A172 (cell line): ENCODE measurements at places on chromosomes 11 and 22. TPM values are rescaled to one million over a fixed set of nuclear protein-coding genes. Genes with fewer than 3 reads are reported as not detected.
A peak's percentile ranks its signal among the peaks of the same experiment; 100 is the strongest.

SEZ6L gene
- total RNA-seq: not detected in 2 replicates

HORMAD2 gene
- total RNA-seq: not detected in 2 replicates

APBB1 gene
- 58.4 and 63.3 TPM in 2 replicates for total RNA-seq

PTPRCAP gene
- total RNA-seq: 1.5 and 2.3 TPM in 2 replicates

YPEL4 gene
- 0.60 and 1.4 TPM in 2 replicates for total RNA-seq

C11orf52 gene
- total RNA-seq: not detected in 2 replicates

ELMOD1 gene
- 0.05 TPM in 1 of 2 replicates, not detected in the other for total RNA-seq

DNA sequence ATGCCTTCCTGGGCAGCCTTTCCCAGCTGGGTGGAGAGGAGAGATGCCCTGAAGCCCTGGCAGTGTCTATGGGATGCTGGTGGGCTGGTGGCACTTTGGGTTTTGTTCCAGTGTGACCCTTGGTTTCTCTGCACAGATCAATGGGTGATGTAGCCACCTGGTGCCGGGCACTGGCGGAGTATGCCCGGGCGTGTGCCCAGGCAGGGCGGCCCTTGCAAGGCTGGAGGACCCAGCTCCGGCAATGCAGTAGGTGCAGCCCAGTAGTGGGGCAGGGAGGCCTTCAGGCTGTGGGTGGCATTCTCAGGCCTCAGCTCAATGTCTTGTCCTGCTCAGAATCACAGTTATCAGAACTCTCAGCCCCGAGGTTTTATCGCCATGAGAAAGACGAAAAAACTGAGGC is 11.9 kb downstream of the OTOG start:
- DNase-seq: no peak

GRCh38 chr11:120655589-120655988 is 144.0 kb downstream of the GRIK4 start:
- DNase-seq: no peak

GRCh38 chr11:13216019-13216710 is 61.4 kb upstream of the BMAL1 start:
- peak; percentile 99 for DNase-seq

GRCh38 chr11:117458275-117459122 is 130.8 kb downstream of the CEP164 start:
- peak; percentile 23 for DNase-seq

GRCh38 chr11:20208622-20209111 is 48.4 kb upstream of the DBX1 start:
- DNase-seq: no peak

DNA sequence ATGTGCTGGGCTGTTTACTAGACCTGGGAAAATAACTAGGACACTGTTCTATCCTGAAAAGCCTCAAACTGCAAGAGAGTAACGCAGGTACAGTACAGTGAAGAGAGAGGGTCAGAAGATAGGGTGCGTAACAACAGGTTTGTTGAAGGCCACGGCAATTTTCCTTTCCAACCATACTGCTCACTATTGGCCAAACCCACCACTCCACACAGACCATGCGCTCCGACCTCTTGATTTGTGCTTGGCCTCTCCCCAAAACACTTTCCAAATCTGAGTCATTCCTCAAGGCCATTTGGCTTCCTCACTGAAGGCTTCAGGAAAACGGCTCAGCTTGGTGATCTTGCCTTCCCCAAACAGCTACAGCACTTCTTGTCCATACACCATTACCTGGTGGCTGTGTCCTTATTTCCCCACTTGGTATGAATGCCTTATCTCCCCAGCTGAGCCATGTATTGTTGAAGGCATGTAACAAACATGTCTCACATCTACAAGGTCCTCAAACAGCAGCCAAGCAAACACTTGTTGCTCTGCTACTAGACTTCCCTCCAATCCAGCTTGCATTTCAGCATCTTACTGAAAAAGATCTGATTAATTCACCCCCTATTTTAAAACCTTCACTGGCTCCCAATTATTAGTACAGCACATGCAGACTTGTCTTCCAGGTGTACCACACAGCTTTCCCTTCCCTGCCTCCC is 40.9 kb downstream of the TCF20 start:
- no peak for DNase-seq

DNA sequence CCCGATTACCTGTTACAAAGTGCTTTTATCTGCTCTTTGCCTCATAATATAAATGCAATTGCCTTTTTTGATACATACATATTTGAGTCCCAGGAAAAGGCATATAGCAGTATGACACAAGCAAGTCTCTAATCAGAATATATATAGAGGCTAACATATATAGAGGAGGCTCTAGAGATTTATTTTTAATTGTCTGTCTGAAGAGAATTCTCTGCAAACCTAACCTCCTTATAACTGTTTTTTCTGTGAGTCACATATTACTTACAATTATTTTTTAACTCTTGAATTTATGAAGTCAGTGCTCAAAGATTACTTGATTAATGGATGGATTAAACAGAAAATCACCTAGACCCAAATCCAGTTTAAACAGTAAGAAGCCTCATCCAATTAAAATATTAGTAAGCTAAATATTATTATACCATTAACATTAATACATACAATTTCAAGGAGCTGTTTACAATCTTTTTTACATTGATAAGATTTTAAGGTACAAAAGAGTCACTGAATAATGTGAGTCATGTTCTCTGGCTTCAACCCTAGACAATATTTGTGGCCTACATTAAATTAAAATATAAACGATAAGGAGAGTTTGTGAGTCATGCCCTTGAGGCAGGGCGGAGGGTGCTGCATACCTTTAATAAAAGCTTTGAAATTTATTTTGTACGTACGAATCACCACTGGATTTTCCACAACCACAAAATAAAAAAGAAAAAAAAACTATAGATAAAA is 19.2 kb upstream of the MMP13 start:
- peak; percentile 63 for DNase-seq

DNA sequence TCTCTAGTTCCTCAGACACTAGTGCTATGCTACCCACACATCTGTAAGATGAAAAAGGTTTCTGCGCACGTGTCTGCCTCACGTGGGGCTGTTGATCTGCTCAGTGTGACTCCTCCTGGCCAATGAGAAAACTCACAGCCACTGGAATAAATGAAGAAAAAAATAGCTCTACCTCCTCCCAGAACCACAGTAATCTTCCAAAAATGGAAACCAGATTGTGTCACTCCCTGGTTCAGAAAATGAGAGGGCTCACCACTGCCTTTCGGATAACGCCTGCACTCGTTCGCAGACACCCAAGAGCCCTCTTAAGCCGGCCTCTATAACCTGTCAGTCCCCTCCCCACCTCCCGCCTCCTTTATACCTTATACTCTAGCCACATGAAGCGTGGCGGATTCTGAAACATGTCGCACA is 5.1 kb downstream of the APBB1 start:
- no peak for DNase-seq

DNA sequence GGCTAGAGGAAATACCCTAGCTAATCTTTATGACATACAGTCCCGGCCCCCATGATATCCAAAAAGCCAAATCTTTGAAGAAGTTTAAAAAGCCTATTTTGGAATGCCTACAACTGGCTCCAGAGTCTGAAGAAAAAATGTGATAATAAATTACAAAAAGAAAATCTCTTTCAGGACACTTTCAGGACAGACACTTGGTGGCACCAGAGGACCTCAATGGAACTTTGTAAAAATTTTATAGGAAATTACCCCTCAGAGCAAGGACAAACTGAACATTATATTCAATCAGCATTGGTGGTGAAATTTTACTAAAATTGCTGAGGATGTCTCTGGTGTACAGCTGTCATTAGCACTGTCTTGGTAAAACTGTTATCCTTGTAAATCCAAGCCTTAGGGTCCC is 81.0 kb downstream of the CCDC73 start:
- peak; percentile 12 for DNase-seq

GRCh38 chr11:123054301-123055065 is 7.5 kb downstream of the HSPA8 start:
- DNase-seq: peak; percentile 45

GRCh38 chr11:111298413-111299100 is at the start of gene POU2AF3:
Gene POU2AF3 (plus strand): TSS chr11:111298546. CDS start chr11:111298582, 36 bp downstream.
- DNase-seq: no peak

DNA sequence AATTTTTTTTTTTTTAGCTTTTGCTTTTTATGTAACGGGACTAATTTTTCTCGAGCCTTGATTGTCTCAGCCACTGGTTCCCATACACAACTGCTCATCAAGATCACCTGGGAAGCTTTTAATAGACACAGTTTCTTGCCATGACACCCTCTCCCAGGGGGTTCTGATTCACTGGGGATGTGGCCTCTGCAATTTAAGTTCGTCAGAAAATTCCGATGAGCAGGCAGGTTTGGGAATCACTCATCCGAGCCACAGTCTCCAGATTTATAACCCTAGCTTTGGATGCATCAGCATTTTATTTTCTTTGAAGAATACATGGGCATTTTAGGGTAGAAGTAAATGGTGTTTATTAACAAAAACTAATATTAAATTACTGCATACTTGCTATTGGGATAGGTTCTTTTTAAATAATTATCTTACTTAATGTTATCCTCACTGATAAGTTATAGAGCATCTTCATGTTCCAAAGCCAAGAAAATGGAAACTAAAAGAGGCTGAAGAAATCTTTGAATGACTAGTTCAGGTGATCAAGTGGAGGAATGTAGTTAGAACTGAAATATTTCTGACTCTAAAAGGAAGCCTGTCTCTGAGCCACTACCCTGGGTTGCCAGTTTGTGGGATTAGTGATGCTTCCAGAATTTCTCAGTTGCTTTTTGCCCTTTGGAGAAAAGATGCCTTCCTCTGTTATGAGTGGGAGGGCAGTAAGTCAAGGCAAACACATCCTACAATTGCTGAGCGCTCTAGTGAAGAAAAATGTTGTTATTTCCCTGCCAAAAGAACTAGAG is 319.0 kb downstream of the DDX10 start:
- peak; percentile 49 for DNase-seq

GRCh38 chr22:40176921-40177737 is 596 bp upstream of the TNRC6B start:
- DNase-seq: peak; percentile 53

DNA sequence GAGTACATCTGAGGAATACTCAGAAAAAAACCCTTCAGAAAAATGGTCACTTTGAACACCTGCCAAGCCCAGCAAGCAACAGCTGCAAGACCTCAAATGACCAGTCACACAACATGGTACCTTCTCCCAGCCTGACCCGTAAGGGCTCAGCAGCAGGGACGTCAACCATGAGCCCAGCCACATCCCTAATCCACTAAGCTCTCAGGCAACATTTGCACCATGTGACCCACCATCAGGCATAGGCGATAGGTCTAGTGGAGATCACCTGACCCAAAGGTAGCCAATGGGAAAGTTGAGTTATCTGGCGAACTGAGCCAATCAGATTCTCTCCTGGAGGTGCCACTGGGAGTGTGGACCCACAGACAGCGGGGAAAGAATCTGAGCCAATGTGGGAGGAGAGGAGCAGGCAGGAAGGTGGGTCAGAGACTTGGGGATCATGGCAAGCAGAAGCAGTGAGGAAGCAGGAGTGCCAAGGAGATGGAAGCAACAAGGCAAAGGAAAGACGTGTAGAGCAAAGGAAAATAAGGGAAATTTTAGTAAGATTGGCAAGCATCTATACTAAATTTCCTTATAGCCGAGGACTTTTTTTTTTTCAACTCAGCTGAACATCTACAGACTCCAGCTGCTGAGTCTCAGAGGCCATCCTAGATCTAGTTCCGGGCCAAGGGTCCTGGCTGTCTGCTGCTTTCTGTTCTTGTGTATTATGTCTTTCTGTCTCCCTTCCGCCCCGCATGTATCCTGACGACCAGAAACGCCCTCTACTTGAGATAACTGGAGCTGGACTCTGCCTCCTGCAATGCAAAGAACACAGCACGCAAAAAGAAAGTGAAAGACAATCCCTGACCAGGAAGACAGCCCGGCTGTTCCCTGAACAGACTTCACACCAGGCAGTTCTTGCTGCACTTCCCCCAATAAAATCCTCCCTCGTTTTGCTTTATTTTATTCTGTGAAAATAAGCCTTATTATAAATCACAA is 11.0 kb upstream of the PLAAT2 start:
- DNase-seq: peak; percentile 74
